Muscle of back (tissue), 13 donors: ENCODE measurements at places on chromosomes 2 and 18.

DNA sequence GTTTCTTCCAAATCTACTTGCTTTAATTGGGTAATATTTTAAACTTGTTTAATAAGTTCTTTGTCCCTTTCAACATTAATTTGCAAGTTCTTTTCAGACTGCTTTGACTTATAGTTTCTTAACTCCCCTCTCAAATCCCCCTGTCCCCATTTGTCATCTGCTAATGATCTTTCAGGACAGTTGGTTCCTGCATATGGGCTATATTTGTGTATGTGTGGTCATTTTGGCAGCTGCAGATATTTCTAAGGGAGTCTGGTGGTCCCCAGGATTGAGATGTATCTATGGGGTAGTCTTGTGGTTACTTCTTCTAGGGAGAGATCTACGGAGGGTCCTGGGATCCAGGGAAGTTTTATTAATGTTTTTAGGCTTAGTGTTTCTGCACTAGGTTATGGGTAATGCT, 120.6 kb upstream of the SP3 start:
- DNase-seq: no peak

GRCh38 chr2:48204750-48205136, 298.4 kb upstream of the FBXO11 start:
- DNase-seq: no peak

DNA sequence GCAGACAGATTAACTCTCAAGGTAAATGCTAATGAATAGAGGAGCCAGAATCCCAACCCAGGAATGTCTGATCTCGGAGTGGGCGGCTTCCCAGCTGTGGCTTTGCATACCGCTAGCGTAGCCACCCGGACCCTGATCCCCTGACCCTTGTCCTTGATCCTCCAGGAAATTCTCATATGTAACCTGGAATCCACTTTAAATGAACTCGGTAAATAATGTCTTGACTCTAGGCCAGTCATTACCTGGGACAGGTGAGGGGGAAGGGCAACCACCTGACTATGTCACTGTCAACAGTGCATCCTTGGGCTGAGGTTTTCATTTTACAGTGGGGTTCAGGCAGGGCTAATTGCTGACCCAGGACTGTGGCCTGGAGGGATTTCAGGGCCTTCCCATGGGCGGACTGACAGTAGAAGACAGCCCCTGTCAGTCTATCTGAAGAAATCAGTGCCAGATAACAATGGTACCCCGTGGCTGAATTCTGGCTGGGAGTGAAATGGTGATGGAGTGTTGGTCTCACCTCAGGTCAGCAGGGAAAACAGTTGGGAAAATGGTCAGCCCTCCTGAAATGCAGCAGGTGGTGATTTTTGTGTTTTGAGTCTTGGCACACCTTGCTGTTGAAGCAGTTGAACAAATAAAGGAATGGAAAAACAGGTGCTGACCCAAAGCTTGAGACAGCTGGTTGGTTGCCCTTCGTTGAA, 9.6 kb downstream of the ACKR3 start:
- no peak for DNase-seq

DNA sequence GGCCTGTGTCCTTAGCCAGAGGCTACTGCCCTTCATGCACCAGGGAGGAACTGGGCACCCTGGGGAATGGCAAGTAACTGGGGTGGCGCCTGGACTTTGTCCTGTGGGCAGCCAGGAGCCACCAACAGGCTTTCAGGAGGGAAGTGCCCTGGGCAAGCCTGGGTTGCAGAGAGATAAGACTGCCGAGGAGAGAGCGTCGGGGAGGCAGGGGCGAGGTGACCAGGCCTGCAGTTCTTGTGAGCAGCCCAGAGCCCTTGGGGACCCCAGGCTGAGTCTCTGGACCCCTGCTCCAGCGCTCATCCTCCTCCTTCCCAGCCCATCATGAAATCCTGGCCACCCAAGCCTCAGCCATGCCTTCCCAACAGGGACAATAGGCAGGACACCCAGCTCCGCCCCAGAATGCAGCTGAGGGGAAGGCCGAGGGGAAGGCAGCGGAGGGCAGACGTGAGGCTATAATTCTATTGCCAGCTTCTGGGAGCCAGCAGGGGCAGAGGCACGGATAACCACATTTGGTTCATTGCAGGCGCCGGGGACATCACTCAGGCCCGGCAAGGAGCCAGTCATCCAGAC, 25.1 kb downstream of the ADRA2B start:
- DNase-seq: no peak

- no peak for DNase-seq
Observed at GRCh38 chr2:241268306-241268705, 47.2 kb downstream of the HDLBP start.

- no peak for DNase-seq
Observed at GRCh38 chr2:222594679-222595078, 61.2 kb downstream of the FARSB start.

GRCh38 chr18:47248115-47248603, 3.3 kb downstream of the SKOR2 start:
- DNase-seq: no peak

GRCh38 chr2:237184192-237184918, 98.7 kb downstream of the COPS8 start:
- no peak for DNase-seq

- DNase-seq: no peak
Observed at GRCh38 chr2:120290737-120291136, 38.1 kb downstream of the RALB start.

DNA sequence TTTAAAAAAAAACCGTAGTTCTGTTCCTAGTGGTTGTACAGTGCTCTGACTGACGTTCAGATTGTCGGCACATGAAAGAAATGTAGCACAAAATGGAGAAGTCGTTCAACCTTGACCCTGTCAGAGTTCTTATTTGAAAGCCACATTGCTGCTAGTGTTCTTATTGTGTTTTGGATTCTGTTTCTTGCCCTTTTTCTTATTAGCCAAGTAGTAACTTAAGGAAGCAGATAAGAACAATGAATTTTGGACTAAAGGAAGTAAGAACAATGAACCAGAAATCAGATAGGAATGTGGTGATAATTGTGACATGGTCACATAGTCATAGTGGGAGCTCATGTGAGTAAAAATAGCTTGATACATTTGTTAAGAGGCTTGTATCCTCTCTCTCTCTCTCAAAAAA, 45.9 kb downstream of the RPIA start:
- DNase-seq: peak; percentile 9

DNA sequence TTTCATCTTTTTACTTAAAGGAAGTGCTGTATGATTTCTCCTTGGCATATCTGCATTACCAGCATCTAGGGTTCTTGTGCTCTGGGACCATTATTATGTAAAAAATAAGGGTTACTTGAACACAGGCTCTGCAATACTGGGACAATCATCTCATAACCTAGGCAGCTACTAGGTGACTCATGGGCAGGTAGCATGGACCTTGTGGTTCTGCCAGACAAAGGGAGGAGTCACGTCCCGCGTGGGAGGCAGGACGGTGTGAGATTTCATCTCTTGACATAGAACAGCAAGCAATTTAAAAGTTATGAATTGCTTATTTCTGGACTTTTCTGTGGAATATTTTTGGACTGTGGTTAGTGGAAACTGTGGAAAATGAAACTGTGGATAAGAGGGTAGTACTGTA, 34.1 kb downstream of the ASAP2 start:
- DNase-seq: no peak
